ENCODE measurements at places on chromosomes 4 and X.

DNA sequence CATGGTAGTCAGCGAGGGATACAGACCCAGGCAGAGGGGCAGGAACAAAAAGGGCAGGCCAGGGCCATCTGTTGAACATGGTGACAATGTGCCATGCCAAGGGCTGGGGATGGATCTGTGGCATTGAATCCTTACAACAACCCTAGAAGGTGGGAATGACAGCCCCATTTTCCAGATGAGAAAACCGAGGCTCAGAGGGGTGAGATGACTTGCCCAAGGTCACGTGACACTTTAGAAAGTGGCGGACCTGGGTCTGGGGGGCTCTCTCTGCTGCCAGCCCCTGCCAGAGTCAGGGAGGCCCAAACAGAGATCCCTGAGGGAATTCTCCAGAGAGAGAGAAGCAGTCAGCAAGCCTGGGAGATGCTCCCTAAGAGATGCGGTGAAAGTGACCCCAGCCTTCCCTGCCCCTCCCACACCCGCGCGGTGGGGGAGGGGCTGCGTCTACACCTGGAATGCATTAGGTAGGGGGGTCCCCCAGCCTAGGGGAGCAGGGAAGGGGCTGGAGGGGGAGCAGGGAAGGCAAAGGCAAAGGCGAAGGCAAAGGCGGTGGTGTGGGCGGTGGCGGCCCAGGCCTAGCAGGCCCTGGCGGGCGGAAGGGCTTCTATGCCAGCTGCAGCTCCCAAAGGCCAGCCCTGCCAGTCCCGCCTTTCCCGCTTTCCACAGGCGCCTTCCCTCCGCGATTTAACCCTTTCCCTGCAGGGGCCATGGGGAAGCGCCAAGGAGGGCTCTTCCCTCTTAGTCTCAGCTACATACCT is 13.0 kb downstream of the FGD1 start:
- DNase-seq = no peak

DNA sequence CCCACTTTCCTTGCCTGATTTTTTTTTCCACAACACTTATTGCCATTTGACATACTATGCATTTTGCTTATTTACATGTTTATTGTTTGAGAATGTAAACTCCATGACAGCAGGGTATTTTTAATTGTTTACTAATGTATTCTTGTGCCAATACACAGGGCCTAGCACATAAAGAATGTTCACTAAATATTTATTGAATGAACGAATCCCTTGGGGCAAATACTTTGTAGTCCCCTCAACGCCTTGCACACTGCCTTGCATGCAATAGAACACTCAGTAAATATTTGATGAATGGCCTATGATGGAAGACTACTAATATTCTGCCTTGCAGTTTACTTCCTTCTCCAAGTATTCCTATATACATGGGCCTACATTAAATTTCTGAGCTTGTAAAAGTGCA is 1.4 kb upstream of the PRPS1 start:
- no peak for DNase-seq

GRCh38 chr4:57370691-57371090 is 260.5 kb upstream of the IGFBP7 start:
- no peak for DNase-seq

DNA sequence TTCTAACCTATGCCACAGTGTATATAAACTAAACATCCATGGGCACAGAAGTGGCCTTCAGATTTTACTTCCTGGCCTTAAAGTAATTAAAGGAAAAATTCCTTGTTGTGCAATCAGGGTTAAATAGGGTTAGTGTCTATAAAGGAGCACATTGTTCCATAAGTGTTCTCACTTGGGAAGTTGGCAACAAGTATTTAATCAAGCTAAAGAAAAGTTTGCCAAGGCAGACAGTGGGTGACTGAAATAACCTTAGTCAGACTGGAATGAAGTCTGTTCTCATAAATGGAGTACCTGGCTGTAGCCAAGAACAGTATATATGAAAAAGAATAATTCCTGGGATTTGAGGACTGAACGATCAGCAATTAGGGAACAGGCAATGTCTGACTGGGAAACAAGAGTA is 213.6 kb downstream of the HTR2C start:
- DNase-seq = no peak

DNA sequence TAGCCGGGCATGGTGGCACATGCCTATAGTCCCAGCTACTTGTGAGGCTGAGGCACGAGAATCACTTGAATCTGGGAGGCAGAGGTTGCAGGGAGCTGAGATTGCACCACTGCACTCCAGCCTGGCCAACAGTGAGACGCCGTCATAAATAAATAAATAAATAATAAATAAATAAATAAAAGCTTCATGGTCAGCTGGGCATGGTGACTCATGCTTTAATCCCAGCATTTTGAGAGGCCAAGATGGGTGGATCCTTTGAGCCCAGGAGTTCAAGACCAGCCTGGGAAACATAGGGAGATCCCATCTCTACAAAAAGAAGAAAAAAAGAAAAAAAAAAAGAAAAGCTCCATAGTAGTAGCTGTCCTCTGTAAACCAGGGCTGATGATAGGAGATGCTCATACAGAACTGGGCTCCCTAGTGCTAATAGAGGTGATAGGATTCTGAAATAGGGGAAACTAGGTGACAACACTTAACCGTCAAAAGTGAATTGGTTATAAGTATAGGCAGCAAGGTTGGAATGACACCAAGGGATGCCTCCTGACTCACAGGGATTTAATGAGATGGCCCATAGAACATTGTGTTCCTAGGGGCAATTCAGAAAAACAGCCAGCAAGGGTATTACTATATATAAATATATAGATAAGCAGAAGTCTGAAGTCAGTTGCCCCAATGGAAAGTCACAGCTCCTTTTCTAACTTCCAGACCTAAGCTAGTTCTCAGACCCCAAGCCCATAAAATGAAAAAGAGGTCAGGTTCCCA is 41.8 kb upstream of the ARHGEF6 start:
- DNase-seq = no peak

GRCh38 chr4:150425161-150425560 is 156.8 kb upstream of the MAB21L2 start:
- DNase-seq = no peak

DNA sequence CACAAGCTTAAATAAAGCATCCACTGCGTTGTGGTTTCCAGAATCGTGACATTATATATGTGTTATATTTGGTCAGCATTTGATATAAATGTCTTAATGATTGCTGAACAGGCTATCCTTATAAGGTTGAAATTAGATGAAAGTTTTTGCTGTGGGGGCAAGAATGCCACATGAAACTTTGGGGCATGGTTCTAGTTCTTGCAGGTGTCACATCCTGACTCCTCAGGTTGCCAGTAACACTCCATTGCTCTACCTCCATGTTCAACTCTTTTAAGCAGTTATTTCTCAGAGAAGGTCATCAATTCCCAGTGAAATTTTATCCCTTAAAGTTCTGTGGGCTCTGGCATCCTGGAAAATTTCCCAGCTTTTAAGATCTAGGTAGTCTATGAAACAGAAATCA is 33.7 kb downstream of the NFKB1 start:
- DNase-seq = no peak

DNA sequence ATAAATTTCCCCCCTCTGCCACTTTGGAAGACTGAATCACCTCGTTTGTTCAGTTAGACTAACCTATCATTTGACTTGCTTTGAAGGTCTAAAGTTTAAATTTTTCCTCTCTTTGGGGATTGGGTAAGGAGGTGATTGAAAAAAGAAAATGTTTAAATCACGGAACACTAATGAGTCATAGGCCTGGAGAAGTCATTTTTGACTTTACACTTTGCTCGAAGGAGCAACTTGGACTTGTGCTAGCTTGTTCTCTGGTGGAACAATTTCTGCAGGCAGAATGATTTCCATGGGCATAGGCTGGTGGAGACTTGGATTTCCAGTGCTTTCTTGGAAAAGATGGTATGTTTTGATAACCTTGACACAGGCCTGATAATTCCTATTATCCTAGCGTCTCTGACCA is 10.5 kb upstream of the GLUD2 start:
- no peak for DNase-seq

- no peak for DNase-seq
Observed at GRCh38 chr4:68606240-68606639, 30.1 kb upstream of the UGT2B17 start.

- DNase-seq = no peak
Observed at GRCh38 chrX:45137531-45137930, 63.1 kb downstream of the DIPK2B start.

DNA sequence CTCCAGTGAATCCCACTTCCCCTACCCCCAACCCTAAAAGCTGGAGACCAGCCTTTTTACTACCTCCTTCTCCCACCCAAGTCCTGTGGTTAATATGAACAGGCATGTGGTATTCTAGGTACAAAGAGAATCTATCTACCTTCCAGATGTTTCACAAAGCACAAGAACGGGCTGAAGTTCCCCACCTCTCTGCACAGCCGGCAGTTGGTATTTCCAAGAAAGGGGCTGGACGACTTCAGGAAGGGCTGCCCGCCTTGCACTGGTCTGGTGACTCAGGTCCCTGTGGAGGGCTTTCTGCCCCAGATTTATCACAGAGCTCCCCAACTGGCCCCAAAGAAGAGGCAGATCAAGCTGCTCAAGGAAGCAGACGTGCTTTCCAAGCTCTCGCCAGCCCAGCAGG is 4.5 kb downstream of the FAM47E start:
- DNase-seq = no peak

- no peak for DNase-seq
Observed at GRCh38 chrX:110541266-110541665, 182.6 kb downstream of the RTL9 start.

DNA sequence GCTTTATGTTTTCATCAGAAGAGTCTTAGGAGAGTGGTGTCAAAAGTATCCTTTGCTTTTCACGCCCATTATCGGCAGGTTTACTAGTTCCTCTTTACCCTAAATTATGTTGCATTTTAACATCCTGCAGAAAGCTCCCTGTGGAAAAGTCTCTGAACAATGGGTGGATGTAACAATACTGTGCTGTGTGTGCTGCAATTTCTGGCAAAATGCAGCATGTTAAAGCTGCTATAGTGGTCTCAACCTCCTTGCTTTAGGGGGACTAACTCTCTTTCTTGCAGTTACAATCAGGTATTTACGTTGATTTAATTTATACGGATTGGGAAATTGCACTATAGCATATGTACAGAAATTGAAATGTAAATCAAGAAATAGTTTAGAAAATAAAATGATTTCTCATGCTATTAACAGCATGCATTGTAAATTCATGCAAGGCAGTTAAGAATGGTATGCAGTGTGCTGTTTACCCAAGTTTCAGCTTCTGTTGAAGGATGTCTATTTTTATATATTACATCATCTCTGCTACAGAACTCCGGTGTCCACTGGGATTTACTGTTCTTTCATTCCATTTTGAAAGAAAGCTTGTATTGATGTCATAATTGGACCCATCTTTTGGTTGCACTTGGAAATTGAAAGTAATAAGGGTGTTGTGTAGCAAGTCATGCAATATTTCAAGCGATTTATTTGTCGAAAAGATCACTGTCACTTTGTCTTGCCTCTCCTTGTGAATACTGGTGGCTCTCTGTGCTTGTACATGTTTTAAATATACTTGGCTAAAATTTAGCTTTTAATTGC is 145.7 kb downstream of the RAPGEF2 start:
- DNase-seq = peak; percentile 23

DNA sequence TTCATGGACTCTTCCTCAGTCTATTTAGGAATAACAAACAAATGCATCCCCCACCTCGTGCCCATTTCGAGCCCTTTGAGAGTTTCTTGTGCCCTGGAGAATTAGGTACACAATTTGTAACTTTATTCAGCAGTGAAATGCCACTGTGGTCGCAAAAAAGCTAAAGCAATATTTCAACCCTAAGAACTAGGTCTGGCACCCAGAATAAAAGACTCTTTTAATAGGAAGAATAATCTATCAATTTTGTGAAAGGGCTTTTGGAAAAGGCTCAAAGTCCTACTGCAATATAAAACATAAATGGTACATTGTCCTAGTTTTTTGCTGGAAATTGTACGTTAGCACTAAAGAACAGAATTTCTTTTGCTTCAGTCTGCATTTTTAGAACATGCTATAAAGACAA is 304.6 kb upstream of the TENM3 start:
- DNase-seq = no peak

- DNase-seq = no peak
Observed at GRCh38 chr4:74420863-74421262, 24.1 kb upstream of the AREG start.

DNA sequence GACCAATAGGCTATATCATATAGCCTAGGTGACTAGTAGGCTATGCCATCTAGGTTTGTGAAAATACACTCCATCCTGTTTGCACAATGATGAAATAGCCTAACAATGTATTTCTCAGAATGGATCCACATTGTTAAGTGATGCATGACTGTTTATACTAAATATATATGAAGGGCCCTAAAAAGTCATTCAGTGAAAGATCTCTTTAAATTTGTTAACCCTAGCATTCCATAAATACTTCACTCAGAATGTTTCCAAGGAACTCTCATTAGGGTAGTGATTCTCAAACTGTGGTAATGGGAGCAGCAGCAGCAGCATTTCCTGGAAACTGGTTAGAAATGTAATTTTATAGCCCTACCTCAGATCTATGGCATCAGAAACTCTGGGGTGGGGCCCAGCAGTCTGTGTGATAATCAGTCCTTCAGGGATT is 74.9 kb downstream of the PRRG1 start:
- no peak for DNase-seq

GRCh38 chr4:67694662-67695061 is 6.3 kb downstream of the UBA6 start:
- DNase-seq = no peak

DNA sequence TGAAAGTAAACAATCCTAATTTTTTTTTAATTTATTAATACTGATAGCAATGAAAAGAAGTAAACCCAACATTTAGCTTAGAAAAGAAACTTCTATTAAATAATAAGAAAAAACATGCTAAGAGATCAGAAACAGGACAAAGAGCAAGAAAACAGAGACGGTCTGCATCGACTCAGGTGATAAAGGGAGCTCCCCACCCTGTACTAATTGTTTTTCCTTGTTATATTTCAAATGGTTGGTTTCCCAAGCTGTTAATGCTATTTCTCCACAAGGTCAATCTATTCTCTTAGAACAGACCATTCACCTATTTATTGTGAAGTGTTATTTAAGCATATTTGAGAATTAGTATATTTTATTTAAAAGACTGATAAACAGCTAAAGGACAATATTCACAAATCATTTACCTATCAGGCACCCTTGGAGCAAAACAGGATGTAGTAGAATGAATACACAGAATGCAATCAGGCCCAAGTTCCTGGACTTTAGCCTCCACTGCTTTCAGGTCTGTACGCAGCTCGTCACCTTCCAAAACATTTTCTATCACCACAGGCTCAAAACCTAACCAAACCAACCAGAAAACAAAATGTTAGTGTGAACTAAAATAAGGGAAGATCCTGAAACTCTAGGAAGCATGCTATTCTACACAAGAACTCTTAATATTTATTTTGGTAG is 5.5 kb downstream of the SEPSECS start:
- DNase-seq = no peak

DNA sequence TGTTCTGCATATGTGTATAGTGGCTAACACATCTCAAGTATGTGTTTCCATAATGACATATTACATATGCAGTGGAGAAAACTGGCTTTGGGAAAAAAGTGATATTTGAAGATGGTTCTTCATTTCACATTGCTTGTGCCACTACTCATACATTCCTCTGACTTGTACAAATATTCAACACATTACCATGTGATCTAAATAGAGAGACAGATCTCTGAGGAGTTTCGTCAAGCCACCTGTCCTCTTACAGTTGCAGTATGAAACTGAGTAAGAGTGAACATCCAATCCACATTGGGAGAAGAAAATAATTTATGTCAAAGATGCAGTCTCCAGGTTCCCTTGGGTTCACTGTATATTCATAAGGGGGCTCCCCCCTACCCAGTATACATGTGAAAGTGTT is 123.9 kb downstream of the KDR start:
- no peak for DNase-seq

All from NCI-H2081 treated with DMSO at 0.1 percent for 48 hours (cell line).